Stimulated activated CD4-positive, alpha-beta T cell treated with anti-CD3 and anti-CD28 coated beads, Interleukin-1b, Interleukin-23, amount 100 ng/mL, for 24 hours (primary cell): ENCODE measurements at places on chromosomes 11 and 22.

- DNase-seq: no peak
Measured at GRCh38 chr22:17235149-17235655, 16.0 kb upstream of the ADA2 start.

DNA sequence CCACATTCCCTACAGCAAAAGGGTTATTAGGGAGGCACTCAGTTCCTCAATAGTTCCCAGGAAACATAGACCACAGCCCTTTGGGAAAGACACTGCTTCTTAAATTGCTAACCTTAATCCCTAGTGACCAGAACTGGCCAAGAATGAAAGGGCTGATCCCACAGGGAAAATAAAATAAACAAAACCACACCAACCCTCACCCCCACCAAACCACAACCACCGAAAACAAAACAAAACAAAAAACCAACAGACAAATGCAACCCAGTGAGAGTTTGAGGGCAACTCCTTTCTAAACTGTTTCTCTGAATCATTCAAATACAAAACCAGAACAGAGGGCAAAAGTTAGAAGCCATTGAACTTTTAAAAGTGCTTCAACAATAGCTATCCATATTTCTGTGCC, 57.2 kb downstream of the NAV2 start:
- DNase-seq: no peak

DNA sequence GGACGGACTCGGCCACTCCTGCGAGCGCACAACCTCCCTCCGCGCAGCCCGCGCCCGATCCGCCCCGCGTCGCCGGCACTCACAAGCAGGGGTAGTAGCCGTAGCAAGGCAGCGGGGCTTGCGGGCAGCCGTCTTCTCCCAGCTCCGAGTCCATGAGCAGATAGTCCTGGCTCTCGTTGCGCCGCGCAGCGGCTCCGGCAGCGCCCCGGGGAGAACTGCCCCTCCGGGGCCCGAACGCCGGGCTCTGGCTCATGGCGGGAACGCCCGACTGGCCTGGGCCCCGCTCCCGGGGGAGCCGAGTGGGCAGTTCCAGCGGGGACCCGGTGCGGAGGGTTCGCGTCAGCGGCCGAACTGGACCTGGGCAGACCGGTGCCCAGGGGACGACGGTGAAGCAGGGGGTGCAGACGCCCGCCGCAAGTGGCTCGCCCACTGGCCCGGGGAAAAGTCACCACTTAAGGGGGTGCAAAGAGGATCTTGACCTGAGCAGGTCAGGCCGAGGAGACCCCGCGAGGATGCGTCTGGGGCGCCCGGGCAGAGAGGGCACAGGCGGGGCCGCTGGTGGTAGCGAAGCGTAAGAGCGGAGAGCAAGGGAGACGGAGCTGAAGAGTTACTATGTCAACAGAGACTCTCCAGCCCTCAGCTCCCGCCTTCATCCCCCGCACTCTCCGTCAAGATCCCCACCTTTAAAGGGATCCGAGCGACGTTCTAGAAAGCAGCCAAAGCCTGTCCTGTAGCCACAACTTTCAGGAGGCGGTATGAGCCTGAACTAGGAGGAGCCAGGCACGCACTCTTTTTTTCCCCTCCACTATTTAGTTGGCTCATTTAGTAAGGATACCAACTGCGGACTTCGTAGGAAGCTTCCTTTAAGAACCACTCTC, at the start of gene TRPC6:
Gene TRPC6 (minus strand): TSS at position 757 of the 878 bp plus-strand sequence. CDS start 504 bp downstream, at position 253.
- no peak for DNase-seq

DNA sequence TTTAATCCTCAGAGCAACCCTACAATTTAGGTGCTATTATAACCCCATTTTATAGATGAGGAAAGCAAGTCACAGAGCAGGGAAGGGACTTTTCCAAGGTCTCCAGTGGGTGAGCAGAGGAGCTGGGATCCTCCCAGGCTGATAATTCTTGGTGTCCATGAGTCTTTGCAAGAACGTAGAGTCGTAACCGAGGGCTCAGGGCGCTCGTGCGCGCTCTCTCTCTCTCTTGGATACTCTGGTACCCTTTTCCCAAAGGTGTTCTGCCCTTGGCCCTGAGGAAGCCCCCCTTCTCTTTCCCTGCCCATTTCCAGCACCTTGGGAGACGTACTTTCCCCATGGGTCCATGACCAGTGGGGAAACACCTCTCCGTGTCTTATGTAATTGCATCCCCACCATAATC, 5.2 kb upstream of the ZP1 start:
- DNase-seq: no peak

GRCh38 chr11:108857382-108857781, 192.5 kb downstream of the DDX10 start:
- DNase-seq: no peak

GRCh38 chr11:45051621-45052020, 94.8 kb upstream of the PRDM11 start:
- DNase-seq: no peak

- DNase-seq: no peak
Measured at GRCh38 chr11:68868221-68868835, 26.6 kb upstream of the CPT1A start.

DNA sequence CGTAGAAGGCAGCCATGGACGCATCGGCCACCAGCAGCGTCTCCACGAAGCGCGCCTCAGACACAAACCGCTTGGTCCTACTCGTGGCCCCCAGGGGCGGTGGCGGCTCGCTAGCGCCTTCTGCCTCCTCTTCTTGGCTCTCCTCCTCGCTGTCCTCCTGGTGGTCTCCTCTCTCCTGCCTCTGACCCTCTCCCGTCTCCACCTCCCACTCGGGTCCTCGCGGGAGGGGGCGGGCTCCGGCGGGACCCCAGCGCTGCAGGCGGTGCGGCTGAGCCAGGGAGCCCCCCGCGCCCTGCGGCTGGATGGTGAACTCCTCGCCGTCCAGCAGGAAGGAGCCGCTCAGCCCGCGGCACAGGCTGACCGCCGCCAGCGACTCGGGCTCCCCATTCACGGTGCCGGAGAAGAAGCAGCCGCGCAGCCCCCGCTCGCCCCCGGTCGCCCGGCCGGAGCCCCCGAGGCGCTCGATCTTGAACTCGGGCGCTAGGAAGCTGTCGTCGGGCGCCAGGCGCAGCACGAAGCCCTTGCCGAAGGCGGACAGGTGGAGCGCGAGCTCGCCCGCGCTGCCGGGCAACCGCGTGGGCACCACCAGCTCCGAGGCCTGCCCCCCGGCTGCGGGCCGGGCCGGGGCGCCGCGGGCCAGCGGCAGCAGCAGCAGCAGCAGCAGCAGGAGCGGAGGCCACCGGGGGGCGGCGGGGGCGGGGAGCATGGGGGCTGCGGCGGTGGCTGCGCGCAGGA, 661 bp downstream of the ADAMTS8 start:
- DNase-seq: no peak

DNA sequence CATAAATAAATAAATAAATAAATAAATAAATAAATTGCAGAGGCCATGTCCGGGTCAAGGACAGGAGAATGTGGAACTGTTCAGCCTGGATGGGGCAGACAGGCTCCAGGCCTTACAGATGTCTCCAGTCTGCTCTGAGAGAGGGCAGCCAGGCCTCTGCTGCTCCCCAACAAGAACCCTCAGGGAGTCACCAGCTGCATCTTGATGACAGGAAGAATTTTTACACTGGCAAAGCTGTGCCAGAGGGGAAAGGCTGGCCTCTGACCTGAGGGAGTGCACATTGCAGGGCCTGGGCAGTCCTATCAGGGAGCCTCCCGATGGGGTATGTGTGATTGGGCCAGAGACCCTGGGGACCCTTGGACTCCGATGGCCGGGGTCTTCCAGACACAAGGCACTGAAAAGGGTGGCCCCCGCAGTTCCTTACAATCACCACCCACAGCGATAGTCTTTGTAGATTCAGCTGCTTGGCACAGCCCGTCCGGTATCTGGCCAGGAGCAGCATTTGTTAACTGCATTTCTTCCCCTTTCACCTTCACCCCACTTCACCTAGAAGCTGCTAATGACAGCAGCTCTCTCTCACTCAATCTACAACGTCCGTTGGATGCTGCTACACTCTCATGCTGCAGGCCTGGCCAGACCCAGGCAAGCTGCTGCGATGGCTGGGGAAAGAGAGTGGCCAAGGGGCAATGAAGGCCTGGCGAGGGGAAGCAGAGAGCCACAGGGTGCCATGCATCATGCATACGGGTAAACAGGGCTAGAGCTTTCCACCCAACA, 8.1 kb downstream of the MOGAT2 start:
- no peak for DNase-seq

DNA sequence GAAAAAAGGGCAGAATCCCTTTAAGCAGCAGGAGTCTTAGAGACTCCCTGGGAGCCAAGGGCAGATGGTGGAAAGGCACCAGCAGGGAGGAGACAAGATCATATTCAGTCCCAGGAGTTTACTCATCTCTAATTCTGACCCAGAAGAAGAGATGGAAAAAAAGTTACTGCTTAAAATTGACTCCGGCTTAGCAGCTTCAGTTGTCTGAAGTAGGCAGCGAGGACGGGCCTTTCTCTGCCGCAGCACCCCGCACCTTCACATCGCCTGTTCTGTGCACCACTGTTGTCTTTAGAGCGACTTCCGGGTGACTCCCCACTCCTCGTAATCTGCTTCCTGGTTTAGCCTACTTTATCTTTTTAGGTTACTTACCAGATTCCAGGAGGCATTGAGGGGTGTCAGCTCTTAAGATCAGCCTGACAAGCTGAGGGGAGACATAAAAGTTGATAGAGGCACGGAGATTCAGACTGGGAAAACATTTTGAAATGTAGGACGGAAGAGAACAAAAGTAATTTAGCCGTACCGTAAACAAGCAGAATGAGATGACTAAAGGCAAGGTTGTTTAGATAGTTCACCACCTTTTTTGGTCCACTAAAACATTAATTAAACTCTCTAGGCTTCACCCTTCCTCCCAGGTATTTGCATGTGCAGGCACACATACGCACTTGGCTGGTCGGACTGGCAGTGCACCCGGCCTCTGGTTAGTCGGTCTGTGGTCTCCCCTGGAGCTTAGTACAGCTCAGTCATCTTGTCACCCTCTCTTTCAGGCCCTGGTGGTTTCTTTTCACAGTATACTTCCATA, 74.3 kb downstream of the CECR2 start:
- no peak for DNase-seq
